WERI-Rb-1 (cell line): ENCODE measurements at places on chromosomes 13 and 19.

DNA sequence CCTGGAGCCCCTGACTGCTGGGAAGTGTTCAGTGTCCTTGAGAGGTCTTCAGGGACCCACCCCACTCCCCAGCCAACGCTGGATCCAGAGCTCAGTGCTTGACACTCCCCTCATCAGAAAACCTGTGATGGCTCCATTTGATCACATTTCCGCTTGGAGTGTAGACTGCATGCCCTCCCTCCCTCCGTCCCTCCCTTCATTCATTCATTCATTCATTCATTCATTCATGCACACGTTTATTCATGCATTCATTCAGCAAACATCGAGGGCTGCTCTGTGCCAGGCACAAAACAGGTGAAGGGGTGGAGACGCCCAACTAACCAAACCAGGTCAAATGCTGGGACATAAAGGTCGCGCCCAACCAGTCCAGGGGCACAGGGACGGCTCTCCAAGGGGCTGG is 13.7 kb downstream of the PGLS start:
- no peak for DNase-seq

DNA sequence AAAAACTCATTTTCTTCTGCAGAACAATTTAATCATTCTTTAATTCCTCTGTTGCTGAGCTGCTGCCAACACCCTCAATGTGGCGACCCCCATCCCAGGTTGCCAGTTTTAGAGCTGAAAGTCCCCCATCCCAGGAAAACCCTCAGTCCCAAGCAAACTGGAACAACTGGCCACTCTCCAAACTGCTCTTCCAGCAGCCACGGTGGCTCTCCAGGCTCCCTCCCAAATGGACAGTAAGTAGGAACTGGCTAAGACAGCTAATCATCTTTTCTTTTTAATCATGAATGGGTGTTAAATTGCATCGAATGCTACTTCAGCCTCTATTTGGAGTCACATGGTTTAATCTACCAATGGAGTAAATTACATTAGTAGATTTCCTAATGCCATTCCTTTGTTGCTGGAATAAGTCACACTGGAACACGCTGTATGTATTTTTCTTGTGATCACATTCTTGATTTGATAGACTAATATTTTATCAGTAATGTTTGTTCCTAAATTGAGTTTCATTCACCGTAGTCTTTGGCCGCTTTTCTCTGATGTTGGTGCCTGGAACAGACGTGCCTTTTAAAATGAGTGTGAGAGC is 33.7 kb upstream of the VSTM2B start:
- DNase-seq, result no peak

DNA sequence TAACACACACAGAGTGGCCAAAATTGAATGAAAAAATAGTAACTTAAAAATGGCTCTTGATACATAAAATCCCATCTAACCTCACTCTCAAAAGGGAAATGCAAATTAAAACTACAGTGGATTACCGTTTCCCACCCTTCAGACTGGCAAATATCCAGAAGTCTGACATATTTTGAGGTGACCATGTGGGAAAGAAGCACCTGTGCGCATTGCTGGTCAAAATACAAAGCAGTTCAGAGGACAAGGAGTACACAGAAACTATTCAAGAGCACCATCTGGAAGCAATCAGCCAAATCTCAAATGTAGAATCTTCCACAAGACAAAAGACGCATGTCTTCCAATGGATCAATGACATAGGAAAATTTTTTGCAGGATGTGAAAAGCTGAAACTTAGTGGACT is 23.2 kb downstream of the NALCN start:
- no peak for DNase-seq

- DNase-seq, result peak; percentile 24
Measured at GRCh38 chr13:50910485-50910805, 854 bp downstream of the RNASEH2B start.

DNA sequence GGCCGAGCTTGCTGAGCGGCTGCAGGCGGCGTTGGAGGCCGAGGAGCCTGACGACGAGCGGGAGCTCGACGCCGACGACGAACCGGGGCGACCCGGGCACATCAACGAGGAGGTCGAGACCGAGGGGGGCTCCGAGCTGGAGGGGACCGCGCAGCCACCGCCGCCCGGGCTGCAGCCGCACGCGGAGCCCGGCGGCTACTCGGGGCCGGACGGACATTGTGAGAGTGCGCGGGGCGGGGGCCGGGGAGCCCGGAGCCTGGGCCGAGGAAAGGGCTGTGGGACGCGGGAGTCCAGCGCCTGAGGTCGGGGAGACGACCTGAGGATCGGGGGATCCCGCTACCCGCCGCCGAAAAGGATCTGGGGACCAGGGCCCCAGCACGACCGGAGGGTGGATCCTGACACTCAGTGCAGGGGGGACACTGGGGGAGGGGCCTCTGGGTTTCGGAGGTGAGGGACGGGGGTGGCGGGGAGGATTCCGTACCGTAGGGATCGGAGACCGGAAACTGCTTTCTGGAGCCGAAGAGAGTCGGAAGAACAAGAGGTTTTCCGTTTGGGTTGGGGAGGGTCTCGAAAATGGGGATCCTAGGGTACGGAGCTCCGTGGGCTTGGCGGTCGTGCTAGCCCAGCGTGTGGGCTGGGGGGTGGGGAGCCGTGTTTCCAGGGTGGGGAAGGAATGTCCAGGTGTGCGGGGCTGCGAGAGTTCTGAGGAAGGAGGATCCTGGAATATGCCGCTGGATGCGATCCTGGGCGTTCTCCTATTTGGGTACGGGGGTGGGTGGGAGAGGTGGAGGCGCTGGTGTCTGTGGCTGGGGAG is 616 bp downstream of the HNRNPUL1 start:
- peak; percentile 61 for DNase-seq

DNA sequence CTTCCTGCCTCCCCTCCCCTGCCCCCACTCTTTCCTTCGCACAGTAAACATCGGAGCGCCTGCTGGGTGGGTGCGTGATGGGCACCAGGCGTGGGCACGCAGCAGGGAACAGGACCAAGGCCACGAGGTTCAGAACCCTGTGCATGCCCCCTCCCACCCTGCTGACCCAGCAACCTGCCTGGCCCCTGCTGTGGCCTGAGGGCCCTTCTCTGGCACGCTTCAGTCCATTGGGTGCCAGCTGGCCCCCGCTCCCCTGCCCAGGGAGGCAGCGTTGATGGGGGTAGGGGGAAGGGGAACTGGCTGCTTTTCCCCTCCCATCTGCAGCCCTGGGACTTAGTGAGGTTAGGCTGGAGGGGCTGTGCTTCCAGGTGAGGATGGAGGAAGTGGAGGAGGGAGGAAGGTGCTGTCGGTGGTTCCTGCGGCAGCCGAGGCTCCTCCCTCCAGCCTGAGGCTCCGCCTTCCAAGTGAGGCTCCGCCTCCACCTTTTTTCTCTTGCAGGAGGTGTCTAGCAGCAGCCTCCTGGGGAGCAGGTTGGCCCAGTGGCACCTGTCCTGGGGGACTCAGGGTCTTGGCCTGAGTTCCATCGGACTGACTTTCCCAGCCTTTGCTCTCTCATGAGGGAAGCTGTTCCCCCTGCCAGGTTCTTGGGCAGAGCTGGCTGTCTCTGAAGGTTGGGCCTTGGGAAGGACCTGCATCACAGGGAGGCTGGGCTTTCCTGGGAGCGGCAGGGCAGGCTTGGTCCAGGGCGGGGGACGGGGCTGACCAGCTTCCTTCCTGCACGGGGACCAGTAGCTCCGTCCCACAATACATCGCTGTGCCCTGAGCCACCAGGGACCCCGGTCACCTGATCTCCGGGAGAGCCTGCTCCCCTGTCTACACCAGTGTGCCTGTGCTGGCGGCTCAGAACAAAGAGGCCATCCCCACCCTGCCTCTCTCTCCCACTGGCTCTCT is 7.3 kb downstream of the PIAS4 start:
- DNase-seq, result no peak

GRCh38 chr19:34075661-34076091 is 96.6 kb upstream of the LSM14A start:
- no peak for DNase-seq

DNA sequence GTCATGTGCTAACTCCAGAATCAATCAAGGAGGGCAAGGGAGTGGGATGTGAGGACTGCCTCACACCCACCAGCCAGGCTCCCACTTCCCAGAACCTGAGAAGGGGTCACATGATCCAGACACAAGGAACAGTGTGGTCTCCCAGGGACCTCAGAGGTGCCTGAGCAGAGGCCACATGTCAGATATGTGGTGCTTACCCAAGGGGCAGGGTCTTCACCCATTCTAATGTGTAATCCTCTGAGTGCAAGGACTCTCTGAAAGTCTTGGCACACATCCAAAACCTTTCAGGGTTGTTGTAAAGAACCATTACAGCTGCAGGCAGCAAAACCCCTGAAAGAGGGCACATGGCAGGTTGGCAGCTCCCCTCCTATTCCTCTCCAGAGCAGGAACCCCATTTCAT is 656.6 kb downstream of the UQCRFS1 start:
- DNase-seq, result no peak

DNA sequence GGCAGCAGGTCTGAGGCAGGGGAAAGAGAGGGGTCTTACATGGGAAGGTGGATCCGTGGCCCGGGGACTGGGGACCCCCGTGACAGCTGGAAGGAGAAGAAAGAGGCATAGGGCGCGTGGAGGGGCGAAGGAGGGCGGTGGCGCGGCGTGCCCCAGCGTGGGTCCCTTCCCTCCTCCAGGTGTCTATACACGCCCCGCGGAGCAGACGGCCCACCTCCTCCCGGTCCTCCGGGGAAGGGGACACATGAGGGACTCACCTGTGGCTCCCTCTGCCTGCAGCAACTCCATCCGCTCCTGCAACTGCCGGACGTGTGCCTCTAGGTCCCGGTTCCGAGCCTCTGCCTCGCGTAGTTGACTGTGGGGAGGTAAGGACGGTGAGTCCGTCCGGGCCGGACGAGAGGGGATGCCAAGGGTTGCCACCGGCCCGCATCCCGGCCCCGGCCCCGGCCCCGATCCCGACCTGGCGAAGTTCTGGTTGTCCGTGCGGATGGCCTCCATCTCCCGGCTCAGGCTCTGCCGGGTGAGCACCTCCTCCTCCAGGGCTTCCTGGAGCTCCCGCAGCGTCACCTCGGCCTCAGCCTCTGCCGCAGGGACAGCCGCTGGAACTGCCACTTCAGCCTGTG is 2.4 kb upstream of the SIX5 start:
- no peak for DNase-seq

DNA sequence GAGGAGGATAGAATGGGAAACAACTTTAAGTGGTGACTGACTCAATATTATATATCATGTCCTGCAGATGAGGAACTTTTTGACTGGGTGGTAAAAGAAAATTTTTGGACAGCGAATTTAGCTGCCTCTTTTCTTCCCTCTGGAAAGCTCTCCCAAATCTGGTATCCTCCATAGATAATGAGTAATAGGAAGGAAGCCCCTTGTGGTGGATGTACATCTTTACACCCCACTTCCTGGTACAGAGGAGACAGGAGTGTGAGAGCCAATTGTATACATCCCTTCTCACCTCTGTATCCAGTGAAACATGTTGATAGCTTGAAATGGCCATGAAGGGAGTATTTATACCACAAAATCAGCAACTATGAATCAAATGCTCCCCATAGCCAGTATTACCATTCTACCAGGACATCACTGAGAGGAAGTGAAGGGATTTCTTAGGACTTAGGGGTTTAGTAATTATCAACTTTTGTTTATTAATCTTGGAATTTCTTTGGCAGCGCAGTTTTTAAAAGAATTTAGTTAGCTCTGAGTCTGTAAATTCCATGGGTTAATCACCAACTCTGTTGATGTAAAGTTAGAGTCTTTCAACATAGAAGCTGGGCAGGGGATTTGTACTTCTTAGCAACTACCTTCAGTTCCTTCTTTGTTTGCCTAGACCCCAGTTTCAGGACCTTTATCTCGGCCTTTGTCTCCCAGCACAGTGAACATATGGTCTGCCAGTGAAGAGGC is 17.0 kb upstream of the TDRD3 start:
- DNase-seq, result no peak

DNA sequence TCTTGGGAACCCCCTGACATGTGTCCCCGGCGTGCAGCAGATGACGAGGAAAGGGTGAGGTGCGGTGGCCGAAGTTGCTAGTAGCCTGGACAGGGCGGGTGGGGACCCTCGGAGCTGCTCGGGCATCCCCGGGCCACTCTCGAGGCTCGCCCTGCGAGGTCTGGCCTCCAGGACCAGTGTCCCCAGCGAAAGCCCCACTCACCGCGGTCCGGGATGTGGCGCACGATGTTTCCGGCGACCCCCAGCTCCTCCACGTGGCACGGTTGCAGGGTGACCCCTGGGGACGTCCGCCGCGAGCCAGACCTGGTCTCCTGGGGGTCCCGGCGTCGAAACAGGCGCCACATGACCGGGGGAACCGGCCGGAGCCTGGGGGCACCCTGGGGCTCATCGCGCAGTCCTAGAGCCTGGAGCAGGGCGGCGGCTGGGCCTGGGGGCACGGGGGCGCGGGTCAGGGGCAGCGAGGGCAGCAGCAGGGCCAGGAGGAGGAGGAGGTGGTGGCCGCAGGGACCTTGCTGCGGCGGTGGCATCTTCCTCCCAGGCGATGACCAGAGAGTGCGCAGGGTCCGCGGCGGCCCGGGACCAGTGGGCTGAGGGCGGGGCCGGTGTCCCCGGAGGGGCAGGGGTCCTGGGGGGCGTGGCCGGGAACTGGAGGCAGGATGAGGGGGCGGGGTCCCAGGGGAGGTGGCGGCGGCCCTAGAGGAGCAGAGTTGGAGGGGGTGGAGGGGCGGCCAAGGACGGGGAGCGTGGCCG is 26.0 kb downstream of the CERS1 start:
- no peak for DNase-seq

- peak; percentile 8 for DNase-seq
Measured at GRCh38 chr19:18587962-18588610, 512 bp upstream of the REX1BD start.

GRCh38 chr13:36717017-36717416 is 43.2 kb downstream of the SERTM1 start:
- no peak for DNase-seq

- DNase-seq, result no peak
Measured at GRCh38 chr13:33775339-33776108, 42.4 kb upstream of the RFC3 start.

DNA sequence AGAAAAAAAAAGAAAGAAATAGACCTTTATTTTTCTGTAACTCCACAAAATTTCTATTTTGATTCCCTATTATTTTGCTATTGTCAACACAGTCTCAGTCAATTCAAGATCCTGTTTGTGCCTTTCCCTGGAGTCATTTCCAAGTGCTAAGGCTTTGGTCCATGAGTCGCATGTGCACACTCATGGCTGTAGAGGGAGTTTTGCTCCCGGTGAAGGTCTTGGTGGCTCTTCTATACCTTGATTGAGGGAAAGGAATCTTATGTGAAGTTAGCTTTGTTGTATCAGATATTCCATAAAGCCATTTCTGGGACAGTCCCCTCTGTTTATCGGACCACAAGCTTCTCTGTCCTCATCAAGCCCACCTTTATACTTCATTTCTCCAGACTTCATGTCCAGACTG is 58.7 kb upstream of the ALOX5AP start:
- DNase-seq, result peak; percentile 21

GRCh38 chr19:45469945-45470761 is 2.4 kb downstream of the FOSB start:
- DNase-seq, result no peak

GRCh38 chr13:70995338-70995737 is 871.7 kb downstream of the DACH1 start:
- no peak for DNase-seq

- DNase-seq, result no peak
Measured at GRCh38 chr13:32211813-32212212, 103.3 kb downstream of the ZAR1L start.

GRCh38 chr19:8137425-8137824 is 12.0 kb downstream of the FBN3 start:
- no peak for DNase-seq
